ENCODE measurements at places on chromosomes 6 and 20.
A peak's percentile ranks its signal among the peaks of the same experiment; 100 is the strongest.

GRCh38 chr6:164469276-164469949 is 840.0 kb downstream of the C6orf118 start:
- DNase-seq: no peak

GRCh38 chr20:47298624-47299023 is 57.9 kb downstream of the ZMYND8 start:
- no peak for DNase-seq

GRCh38 chr20:57781901-57782300 is 72.1 kb upstream of the PMEPA1 start:
- DNase-seq: no peak

DNA sequence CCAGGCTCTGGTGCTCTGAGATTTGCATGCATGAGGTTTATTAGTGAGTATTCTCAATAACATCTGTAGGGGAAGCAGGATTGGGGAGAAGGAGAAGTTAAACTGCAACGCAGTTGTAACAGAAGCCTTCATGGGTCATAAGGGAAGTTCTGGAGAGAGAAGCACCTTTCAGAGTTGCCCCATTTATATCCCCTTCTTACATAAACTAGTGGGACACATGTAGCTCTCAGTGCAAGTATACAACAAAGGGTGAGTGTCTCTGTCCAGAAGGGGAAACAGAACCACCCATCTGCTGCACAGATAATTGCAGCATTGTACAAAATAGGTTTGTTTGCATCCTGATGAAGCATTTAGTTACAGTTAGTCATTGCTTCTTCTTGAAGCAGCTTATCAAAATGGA is 4.3 kb upstream of the ADGB start:
- DNase-seq: no peak

GRCh38 chr20:10255846-10256245 is 37.2 kb downstream of the SNAP25 start:
- no peak for DNase-seq

- no peak for DNase-seq
Measured at GRCh38 chr20:10427060-10427692, 6.8 kb downstream of the MKKS start.

DNA sequence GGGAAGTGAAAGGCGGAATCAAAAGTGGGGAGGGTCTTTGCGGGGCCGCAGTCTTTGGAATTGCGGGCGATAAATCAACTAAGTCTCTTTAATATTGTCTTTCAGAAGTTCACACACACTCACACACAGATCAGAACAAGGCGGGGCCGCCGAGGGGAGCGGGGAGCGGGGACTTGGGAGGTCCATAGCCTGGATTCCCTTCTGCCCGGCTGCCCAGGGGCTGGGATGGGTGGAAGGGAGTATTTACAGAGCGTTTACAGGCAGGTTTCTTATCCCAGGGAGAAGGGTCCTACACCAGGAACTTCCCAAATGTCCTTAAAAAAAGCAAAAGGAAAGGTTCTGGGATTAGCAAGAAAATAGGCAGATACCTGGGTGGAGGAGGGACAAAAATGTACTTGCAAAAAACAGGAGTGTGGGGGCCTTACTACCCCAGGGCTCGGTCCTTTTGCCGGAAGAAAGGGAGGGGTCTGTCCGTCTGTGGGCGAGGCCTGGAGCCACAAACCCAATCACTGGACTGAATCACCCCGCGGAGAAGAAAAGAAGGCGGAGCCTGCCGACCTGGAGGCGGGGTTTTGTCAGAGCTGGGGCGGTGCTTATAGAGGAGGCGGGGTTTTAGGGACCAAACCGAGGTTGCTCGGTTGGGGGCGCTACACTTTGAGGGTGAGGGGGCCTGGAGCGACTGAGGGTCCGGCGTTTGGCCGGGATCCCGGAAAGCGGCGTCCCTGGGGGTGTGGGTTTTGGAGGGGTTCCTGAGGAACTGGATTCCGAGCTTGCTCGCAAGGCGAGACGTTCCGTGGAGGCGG is 3.2 kb downstream of the PRRT1 start:
- DNase-seq: no peak

- DNase-seq: peak; percentile 18
Measured at GRCh38 chr6:166515072-166515810, 71.2 kb downstream of the RAMACL start.

DNA sequence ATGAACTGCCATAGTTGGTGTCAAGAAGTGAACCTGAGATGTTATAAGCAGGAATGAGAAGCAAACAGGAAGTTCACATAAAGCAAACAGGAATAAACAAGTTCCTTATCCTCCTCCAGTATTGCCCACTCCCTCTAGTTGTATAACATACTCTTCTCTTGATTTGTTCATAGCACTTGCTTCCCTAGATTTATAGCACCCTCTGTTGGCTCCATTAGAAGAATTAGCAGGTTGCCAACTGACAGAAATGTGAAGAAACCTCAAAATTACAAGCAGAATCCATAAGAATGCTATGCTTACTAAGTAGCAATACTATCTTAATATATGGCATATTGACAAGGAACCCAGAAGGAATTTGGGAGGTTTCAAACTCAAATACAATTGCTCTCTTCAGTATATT is 195.4 kb downstream of the TBX18 start:
- DNase-seq: no peak

- DNase-seq: no peak
Measured at GRCh38 chr6:25418454-25419052, 139.4 kb downstream of the CARMIL1 start.

DNA sequence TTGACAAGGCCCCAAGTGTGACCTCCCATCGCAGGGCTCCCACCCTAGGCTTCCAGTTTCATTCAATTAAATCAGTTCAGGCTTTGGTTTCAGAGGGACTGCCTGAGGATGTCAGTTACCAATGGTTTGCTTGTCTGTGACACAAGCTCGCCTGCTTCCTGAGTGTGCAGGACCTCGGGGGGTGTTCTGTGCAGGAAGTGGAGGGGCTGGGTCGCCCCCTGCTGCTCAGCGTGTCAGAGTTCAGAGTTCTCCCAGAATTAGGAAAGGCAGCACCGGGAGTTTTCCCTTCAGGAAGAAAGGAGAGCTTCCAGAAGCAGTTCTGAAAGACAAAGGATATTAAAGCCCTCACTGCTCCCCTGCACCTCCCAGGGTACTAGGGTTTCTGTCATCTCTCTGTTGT is 50.8 kb upstream of the TGM3 start:
- no peak for DNase-seq

GRCh38 chr6:358432-358831 is 33.1 kb upstream of the IRF4 start:
- no peak for DNase-seq

DNA sequence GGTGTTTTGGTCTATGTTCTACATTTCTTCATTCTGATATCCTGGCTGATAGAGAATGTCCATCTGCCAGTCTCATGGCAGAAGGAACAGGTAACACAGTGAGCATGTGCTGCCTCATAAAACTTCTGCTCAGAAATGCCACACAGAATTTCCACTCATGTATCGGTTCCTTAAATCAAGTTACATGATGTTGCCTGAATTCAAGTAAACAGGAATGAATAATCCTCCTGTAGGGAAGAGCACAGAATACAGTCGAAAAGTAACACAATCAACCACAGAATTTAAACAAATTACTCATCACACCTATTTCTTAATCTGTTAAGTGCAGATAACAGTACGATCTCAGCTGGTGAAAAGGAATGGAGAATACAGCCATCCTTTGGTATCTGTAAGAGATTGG is 74.7 kb downstream of the FAM217A start:
- no peak for DNase-seq

DNA sequence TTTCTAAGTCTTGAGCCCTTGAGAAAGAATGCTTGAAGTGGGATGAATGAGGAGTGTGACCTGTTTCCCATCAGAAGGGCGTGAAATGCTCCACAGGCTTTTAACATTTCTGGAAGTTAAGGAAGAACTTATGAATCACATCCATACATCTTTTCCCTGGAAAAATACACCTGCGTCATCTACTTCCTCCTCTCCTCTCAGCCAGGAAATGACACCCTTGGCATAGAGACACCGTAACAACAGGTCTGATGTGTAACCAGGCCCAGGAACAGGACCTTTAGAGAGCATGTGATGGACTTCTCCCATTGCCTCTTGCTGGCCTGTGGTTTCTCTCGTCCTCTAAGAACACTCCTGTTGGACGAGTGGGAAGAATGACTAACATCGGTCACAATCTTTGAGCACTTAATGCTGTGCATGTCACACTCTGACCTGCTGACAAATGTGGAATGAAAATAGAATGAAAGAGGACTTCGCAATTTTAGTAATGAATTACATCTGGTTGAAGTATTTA is 28.5 kb upstream of the CITED2 start:
- DNase-seq: no peak

- no peak for DNase-seq
Measured at GRCh38 chr6:24766680-24767462, 7.9 kb upstream of the GMNN start.

GRCh38 chr20:64101731-64102621 is 5.4 kb downstream of the NPBWR2 start:
- no peak for DNase-seq

Measured in GOT3 (cell line).